ENCODE measurements at places on chromosomes 2 and 18.

GRCh38 chr2:10978090-10978670 is 66.4 kb downstream of the KCNF1 start:
- DNase-seq: no peak

GRCh38 chr2:8638327-8638726 is 43.5 kb upstream of the ID2 start:
- no peak for DNase-seq

GRCh38 chr2:54084600-54084999 is 30.8 kb upstream of the ACYP2 start:
- peak; percentile 39 for DNase-seq

- peak; percentile 68 for DNase-seq
Observed at GRCh38 chr2:58497168-58497567, 256.0 kb upstream of the FANCL start.

- DNase-seq: no peak
Observed at GRCh38 chr2:221758076-221758475, 186.0 kb upstream of the EPHA4 start.

Data from GM23248 (cell line).